Natural killer cell (primary cell): ENCODE measurements at places on chromosomes 5 and 9. TPM values are rescaled to one million over a fixed set of nuclear protein-coding genes. Genes with fewer than 3 reads are reported as not detected.

Gene F2RL2
- total RNA-seq: not detected

Gene POLR1E
- total RNA-seq: 17.4 TPM

Gene ARRDC3
- total RNA-seq: 117 TPM

Gene PCDHAC2
- total RNA-seq: not detected

Gene LRRC19
- not detected for total RNA-seq

Gene TAF1L
- total RNA-seq: not detected

Gene TAF11L10
- not detected for total RNA-seq

Gene TMEM215
- not detected for total RNA-seq

Gene IFNE
- total RNA-seq: not detected

Gene SMIM3
- 7.0 TPM for total RNA-seq

Gene ZER1
- total RNA-seq: 37.4 TPM

Gene SV2C
- not detected for total RNA-seq

Gene SHISAL2B
- total RNA-seq: not detected

Gene COL15A1
- 0.19 TPM for total RNA-seq

Gene ZFP2
- 0.61 TPM for total RNA-seq

Gene MRRF
- 17.7 TPM for total RNA-seq

Gene FOXD4L6
- not detected for total RNA-seq
